Mammary epithelial cell (primary cell): ENCODE measurements at places on chromosomes 6 and 20. TPM values are rescaled to one million over a fixed set of nuclear protein-coding genes. Genes with fewer than 3 reads are reported as not detected.
A peak's percentile ranks its signal among the peaks of the same experiment; 100 is the strongest.

The CFAP206 gene
- total RNA-seq: 1.2 TPM

The NKAPL gene
- total RNA-seq: 0.24 and 0.32 TPM in 2 replicates

The ADGRF5 gene
- total RNA-seq: 1.5 TPM

The PAX1 gene
- not detected in 2 replicates for total RNA-seq

The TMC2 gene
- not detected in 2 replicates for total RNA-seq

The TREM2 gene
- 142 TPM for total RNA-seq

The MDFI gene
- total RNA-seq: 163 and 166 TPM in 2 replicates

The TAAR9 gene
- total RNA-seq: not detected in 2 replicates

The GPLD1 gene
- total RNA-seq: 0.33 TPM

The SSTR4 gene
- not detected for total RNA-seq

DNA sequence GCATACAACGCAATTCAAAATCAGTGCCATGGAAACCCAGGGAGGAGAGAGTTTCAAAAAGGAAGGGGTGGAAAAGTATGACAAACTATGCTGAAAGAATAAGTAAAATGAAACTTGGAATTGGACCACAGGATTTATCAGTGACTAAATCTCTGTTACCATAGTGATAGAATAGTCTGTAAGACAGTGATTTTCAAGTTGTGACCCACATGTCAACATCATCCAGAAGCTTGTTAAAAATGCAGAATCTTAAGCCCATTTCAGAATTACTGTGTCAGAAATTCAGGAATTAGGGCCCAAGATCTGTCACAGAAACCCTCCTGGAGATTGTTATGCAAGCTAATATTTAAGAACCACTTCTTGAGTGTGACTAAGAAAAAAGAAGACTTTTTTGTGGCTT is 417.7 kb upstream of the JAG1 start:
- DNase-seq: peak; percentile 34

GRCh38 chr6:88725111-88725975 is 238.1 kb downstream of the RNGTT start:
- no peak for DNase-seq

DNA sequence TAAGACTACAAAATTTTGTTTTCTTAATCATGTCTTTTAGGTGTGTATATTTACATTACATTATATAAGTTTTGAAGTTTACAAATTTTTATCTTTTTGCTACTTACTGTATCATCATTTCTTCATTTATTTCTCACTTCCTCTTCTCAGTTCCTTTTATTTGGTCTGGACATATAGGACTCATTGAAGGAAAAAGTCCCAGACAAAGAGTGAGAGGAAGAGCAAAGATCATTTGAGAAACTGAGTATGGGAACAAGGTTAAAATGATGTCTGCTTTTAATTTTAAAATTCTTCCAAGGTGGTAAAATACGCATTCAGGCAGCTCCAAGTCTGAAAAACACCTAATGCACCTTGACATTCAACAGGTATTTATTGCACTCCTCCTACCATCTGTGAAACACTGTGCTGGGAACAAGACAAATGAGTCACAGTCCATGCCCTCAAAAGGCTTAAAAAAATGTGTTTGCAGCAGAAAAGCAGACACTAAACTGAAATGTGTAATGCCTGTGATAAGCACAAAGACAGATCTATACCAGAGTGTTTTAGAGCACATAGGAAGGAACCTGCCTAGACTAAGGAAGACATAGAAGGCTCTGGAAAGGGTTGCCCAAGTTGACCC is 63.2 kb downstream of the PKIB start:
- peak; percentile 79 for DNase-seq

DNA sequence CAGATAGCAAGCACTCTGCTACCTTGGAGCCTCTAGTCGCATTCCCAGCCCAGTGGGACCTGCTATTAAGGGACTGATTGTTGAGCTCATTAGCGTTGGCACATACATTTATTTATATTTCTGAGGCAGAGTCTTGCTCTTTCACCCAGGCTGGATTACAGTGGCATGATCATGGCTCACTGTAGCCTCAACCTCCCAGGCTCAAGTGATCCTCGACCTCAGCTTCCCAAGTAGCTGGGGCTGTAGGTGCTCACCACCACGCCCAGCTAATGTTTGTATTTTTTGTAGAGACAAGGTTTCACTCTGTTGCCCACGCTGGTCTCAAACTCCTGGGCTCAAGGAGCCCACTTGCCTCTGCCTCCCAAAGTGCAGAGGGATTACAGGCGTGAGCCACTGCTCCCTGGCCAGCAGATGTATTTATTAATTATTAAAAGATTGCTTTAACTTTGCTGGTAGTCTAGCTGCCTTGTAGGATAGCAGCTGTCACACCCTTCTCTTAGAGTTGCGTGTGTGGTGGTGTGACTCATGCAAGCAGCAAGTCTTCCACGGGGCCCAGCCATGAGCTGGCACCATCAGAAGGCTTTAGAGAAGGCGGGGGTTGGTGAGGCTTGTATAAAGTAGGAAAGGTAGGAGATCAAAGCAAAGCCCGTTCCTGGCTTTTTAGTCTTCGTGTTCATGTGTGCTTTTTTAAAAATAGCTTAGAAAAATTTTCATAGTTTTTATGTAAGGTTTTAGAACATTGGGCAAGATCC is 16.5 kb downstream of the ACTR5 start:
- DNase-seq: peak; percentile 90

DNA sequence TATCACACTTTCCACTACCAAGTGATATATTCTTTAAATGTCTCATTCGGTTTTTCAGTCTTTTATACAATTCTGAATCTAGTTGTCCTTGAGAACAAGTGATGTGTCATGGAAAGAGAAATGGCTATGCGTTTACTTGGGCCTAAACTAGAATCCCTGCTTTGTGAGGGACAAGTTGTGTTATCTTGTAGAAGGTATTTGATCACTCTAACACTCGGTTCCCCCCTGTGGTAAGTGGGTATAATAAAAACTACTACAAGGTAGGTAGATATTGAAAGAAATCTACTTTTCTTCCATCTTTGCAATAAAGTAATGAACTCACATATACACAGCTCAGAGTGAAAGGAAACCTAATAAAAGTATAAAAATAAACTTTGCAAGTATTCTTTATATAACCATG is 108.9 kb downstream of the MANEA start:
- DNase-seq: no peak

DNA sequence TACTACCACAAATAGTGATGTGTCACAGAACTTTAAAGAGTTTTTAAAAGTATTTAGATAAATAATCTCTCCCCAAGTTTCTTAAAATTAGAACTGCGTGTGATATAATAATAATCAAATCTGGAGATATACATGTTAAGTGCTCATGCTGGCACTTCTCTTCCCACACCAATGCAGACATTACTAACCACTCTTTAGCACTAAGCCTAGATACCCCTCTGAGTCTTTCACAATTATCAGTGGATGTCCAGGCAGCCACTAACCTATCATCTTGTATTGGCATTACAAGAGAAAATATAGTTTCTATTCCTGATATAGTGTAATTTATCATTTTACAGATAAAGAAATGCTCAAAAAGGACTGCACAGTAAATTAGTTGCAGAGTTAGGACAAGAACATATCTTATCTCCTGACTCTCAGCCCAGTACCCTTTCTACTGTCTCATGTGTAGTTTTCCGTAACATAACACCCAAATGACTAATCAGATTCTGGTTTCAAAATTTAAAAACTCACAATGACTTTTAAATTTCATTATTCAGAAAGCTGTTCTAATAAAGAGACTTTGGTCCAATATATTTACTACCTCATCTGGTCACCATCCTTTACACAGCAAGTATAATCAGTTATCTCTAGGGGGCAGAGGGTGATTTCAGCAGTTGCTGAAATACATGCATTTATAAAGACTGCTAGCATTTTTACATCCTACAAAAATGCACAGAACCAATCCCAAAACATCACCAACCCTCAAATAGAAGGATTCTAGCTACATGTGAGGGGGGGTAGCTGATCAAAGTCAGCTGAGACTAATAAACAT is 215.5 kb upstream of the MCHR2 start:
- DNase-seq: no peak

- no peak for DNase-seq
Observed at GRCh38 chr6:108546079-108547049, 14.4 kb upstream of the FOXO3 start.

DNA sequence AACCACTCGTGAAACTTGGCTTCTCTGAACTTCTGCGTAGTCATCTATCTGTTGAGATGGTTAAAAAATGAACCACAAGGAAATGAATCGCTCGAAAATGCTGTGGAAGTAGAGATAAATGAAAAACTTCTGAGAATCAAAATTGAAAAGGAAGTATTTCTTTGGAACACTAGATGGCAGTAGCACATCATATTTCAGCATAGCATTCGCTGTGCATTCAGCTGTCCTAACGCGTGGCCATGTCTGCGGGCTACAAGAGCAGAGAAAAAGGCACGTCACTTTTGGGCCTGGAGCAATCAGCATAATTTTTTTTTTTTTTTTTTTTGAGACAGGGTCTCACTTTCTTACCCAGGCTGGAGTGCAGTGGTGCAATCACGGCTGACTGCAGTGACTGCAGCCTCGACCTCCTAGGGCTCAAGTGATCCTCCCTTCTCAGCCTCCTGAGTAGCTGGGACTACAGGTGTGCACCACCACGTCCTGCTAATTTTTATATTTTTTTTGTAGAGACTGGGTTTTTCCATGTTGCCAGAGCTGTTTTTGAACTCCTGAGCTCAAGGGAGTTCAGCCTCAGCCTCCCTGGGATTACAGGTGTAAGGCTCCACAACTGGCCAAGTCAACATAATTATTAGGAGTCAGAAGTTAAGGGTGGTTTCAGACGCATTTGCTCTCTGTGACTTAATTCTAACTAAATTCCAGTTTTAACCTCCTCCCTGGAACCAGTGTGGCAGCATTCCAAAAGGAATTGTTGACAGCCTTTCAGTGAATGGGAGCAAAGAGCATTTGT is 8.8 kb upstream of the PERP start:
- DNase-seq: peak; percentile 44

DNA sequence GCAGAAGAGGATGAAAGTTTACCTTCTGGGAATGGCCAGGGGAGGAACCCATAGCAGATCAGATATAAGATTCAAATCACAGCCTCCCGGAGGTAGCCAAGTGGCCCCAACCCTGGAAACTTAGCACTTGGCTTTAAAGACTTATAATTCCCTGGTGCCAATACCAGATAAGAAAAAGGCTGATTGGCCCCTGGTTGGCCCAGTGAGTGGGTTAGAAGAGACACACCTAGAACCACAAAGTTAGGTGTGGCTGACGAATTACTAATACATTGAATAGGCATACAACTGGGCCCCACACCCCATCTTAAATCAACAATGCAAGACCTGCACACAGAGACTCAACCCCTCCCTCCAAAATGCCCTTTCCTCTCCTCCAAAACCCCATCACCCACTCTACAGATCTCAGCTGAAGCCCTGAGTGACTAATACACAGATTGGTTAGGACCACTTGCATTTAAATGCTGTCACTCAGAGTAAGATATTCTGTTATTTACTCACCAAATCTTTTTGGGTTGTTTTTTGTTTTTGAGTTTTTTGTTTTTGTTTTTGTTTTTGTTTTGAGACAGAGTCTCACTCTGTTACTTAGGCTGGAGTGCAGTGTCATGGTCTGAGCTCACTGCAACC is 315.4 kb upstream of the JARID2 start:
- peak; percentile 74 for DNase-seq

GRCh38 chr6:21045135-21045700 is 511.0 kb downstream of the CDKAL1 start:
- no peak for DNase-seq

DNA sequence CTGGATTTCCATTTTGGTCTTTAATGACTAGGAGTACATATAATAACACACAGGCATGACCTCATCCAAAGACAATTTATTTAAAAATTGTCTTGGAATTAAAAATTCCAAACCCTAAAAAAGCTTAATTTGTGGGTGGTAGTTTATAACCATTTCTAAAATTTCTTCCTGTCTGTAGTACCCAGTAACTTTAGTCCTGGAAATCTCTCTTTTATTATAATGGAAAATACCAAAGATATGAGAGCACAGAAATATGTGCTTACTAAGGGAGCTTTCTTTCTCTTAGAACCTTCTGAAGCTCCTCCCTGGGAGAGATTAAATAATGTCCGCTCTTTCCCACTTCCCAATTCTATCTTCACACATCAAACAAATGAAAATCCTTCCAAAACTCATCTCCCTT is 70.5 kb upstream of the PRL start:
- DNase-seq: no peak

GRCh38 chr6:117317261-117317660 is 51.9 kb downstream of the VGLL2 start:
- peak; percentile 19 for DNase-seq

DNA sequence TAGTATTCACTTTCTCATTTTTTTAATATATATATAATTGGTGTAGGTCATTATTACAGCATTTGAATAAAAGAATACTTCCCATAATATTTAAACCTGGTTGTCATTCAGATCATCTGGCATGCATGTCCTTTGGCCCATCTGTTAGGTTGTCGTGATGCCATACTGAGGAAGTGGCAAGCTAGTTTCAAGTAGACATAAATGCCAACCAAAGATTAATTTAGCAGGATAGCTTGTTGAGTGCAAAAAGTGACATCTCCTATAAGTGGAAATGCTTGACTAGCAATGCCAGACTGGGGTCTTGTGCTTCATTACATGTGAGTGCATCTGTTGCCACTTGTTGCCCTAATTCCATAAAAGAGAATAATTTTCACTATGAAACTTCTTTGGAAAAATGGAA is 1044.7 kb downstream of the GRIK2 start:
- DNase-seq: no peak

DNA sequence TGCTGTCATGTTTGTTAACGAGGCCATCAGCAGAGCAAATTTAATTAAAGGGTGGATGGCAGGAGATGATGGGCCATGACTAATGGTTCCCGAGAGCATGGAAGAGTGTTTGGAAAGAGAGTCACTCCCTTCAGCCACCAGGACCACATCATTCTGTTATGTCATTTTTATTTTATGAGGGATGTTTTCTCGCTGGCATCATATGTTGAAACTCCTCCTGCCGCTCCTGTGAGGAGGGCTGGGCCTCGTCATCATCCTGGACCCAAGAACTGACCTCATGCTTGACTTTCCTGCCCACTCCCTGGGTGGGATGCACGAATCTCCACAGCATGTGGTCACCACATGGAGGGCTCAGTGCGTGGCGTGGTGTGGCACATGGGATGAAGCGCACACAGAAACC is 86.4 kb upstream of the FRMD1 start:
- no peak for DNase-seq

DNA sequence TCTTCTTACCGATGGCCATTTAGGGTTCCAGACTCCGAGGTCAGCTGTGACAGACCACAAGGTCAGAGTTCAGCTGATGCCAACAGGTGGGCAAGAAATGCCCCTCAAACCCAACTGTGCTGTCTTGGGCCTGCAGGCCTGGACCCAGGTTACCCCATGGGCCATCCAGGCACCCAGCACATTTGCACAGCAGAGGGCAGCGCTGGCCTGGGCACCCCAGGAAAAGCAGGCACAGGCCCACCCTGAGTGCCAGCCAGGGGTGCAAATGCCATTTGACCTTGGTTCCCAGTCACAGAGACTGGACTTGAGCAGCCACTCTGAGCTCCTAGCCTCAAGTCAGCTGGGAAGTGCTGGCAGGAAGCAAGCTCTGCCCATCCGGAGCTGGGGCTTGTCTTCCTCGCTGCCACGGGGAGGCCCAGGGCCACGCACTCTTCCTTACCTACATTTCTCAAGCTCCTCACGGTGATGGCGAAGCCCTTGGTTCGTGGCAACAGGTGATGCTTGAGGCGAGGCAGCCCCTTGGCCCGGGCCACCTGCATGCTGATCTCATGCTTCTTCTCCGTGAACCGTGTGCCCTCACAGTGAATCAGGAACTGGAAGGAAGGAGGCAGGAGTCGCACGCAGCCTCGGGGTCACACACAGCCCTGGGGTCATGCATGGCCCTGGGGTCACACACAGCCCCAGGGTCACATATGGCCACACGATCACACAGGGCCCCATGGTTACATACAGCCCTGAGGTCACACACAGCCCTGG is 120.8 kb downstream of the AGPAT4 start:
- DNase-seq: no peak
